ENCODE measurements at places on chromosomes 3 and 15.

- no peak for DNase-seq
Observed at GRCh38 chr3:138065949-138066348, 49.5 kb downstream of the DZIP1L start.

DNA sequence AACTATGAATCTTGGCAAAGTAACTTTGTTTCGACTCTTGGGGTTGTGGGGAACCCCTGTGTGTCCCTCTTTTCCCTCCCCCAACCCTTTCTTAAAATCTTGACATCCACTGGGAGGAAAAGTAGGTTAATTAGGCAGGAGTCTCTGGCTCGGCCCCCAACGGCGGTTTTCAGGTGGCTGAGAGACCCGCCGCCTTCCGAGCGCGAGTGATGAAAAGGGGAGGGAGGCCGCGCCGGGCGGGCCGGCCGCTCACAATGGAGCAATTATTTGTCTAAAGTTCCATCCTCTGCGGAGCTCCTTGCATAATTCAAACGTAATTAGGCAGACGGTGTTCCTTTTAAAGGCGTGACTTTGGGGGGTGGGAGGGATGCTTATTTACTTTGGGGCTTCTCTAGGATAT, 51.7 kb downstream of the ZIC4 start:
- DNase-seq = no peak

DNA sequence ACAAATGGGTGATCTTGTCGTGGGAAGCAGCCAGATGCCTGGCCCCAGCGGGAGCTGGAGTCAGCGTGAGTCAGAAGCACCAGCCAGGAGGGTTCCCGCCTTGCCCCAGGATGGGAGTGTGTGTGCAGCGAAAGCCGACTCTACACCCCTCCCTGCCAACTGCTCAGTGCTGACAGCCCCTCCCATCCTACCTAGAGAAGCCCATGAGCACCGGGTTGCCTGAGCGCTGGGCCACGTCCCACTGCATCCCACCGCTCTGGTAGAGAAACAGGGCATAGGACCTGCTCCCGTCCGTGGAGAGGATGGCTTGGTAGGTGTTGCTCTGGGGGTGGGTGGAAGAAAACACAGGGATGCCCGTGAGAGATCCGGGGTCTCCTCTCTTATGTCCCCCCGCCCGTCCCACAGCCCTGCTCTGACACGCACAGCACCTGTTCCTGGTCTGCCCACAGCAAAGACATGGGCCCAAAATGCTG, 42.9 kb downstream of the MUC4 start:
- no peak for DNase-seq

GRCh38 chr3:13543253-13543652, 5.7 kb upstream of the FBLN2 start:
- no peak for DNase-seq

GRCh38 chr15:68812069-68812468, 8.6 kb downstream of the ANP32A start:
- DNase-seq = no peak

- no peak for DNase-seq
Observed at GRCh38 chr15:47394286-47394809, 323.0 kb upstream of the SEMA6D start.

DNA sequence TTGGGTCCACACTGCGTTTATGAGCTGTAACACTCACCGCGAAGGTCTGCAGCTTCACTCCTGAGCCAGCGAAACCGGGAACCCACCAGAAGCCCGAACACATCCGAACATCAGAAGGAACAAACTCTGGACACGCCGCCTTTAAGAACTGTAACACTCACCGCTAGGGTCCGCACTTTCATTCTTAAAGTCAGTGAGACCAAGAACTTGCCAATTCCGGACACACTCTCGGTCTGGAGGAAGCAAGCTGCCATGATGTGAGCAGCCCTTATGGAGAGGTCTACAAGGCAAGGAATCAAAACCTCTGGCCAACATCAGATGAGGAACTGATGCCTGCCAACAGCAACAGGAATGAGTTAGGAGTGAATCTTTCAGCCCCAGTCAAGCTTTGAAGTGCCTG, 62.9 kb downstream of the SLC28A2 start:
- no peak for DNase-seq

DNA sequence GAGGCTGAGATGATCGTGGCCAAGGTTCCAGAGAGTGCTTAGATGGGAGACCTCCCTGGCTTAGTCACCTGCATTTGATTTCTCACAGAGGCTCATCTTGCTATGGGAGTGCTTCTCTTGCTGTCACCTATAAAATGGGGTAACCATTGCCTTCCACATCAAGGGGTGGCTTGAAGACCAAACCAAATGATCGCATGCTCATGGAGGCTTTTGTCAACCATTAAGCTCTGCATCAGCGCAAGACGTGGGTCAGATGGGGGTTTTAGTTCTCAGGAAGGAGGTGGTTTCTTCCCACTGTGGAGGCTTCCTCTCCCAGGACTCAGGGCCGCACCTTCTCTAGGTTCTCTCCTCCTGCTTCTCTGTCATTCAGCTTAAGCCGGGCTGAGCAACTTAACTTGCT, 27.4 kb upstream of the NOX5 start:
- no peak for DNase-seq

GRCh38 chr3:132189601-132190000, 127.6 kb upstream of the ACP3 start:
- no peak for DNase-seq

DNA sequence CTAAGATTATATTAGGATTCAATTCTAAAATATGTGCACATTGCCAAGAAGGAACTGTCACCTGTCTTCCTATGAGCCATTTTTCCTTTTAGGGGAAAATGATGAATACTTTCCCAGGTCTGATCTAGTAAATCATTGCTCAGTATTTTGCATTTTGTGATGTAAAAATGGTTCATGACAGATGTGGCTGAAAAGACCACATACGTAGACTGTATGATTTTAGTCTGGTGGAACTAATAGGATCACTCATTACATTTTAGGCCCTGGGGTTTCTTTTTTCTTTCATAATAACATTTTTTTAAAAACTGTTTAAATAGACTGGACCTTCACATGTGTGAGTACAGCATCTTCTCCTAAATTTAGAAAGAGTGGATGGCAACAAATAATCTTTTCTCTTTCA, 201.7 kb upstream of the MLF1 start:
- DNase-seq = no peak

GRCh38 chr3:32381922-32382321, 9.7 kb upstream of the CMTM7 start:
- no peak for DNase-seq

DNA sequence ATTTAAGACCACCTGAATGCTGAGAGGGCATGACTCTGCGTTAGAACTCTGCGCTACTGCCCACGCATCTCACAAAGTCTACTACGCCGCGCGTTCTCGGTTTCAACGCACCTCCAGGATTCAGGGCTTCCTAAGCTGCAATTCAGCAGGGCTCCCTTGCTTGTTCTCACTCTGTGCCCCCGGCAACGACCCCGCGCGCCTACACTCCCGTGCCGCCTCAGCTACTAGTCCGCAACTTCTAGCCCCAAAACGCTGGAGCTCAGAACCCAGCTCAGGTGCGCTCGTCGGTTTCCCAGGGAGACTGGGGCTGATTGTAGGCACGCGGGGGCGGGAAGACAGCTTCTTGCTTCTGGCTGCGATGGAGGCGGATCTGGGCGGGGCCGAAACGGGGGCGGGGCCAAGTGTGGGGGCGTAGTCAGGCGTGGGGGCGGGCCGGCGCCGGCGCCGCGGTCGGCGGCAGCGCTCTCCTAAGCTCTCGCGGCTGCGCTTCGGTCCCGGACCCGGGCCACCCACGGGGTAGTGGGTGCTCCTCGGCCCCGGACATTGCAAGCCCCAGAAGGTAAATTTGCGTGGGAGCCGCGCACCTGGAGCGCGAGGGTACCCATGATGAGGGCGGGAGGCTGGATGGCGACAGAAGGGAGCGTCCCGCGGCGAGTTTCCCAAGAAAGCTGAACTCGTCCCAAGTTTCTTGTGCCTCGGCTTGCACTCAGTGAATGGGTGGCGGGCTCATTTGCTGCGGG, at the start of gene ARHGEF26:
TSS of gene ARHGEF26 (plus strand) at position 430 of the 740 bp plus-strand sequence. CDS start 603 bp downstream, outside the sequence.
- DNase-seq = peak; percentile 43

DNA sequence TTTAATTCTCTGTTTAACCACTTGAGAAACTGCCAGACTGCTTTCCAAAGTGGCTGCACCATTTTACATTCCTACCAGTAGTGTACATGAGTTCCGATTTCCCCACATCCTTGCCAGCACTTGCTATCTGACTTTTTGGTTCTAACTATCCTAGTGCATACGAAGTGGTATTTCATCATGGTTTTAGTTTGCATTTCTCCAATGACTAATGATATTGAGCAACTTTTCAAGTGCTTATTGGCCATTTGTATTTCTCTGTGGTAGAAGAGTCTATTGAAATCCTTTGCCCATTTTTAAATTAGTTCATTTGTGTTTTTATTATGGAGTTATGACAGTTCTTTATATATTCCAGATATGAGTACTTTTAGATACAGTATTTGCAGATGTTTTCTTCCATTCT, 247.8 kb downstream of the GABRB3 start:
- no peak for DNase-seq

GRCh38 chr3:134694466-134694865, 43.6 kb upstream of the KY start:
- DNase-seq = no peak

- no peak for DNase-seq
Observed at GRCh38 chr3:151227266-151227806, 24.3 kb upstream of the GPR171 start.

DNA sequence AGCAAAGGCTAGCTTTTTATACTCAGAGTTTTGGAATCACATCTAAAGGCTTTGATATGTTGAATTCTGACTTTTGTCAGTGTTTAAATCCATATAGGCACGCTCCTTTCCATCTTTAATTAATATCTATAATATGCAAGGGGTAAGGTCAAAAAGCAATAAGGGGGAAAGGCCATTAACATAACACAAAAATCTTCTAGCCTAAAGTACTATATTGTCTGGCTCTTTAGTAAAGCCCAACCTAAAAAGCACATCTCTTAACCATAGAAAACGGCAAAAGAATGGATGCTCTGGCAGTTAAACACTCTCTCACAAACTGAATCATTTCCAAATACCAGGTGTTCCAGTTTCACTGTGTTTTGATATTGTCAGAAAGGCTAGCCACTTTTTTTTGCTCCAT, 76.4 kb downstream of the EFL1 start:
- DNase-seq = no peak

DNA sequence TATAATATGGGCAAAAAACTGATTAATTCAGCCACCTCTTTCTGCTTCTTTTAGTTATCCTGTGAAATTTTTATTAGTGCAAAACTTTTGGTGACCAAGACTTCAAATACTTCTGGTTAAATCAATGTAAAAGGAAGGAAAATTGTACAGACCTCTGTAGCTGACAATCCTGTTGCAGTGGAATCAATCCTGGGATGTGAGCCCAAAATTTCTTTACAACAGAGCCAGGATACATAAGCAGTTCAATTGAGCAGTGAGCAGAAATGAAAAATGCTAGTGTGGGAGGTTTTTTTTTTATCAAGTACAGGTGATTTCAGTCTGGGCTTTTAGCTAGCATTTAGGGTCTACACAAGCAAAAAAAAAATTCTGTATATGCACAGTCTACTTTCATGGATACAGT, 398.0 kb downstream of the OTOL1 start:
- no peak for DNase-seq

GRCh38 chr3:189449084-189449483, 182.1 kb upstream of the TP63 start:
- DNase-seq = no peak

DNA sequence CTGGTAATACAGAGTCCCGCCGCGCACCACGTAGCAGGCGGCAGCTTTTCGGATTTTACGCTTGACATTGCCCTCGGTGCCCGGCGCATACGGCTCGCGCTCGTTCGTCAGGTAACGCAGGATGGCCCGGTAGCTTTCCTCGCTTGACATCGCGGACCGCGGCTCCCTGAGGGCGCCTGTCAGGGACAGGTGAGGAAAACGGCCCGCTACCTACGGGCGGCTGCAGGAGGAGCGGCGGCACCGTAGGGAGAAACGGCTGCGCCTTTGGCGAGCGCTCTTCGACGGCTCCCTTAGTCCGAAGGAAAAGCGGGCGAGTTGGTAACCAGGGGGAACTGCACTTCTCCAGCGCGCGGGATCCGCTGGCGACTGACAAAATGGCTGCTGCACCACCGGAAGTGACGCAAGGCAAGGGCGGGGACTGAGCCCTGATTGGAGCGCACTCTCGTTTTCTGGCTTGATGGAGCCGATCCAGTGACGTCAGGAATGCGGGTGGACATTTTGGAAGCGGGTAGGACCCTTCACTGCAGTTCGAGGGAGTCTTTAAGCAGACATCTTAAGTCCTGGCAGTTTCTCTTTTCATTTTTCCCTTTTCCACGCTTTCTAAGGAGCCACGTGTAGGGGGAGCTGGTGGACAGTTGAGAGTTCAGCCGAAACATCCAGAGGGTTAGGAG, at the start of gene ZBTB11:
TSS of gene ZBTB11 (minus strand) at position 368 of the 671 bp plus-strand sequence. CDS start at position 150, 218 bp downstream.
- peak; percentile 100 for DNase-seq

- no peak for DNase-seq
Observed at GRCh38 chr3:53795176-53795575, 51.0 kb downstream of the CHDH start.

GRCh38 chr3:195104340-195104739, 166.6 kb downstream of the XXYLT1 start:
- no peak for DNase-seq

DNA sequence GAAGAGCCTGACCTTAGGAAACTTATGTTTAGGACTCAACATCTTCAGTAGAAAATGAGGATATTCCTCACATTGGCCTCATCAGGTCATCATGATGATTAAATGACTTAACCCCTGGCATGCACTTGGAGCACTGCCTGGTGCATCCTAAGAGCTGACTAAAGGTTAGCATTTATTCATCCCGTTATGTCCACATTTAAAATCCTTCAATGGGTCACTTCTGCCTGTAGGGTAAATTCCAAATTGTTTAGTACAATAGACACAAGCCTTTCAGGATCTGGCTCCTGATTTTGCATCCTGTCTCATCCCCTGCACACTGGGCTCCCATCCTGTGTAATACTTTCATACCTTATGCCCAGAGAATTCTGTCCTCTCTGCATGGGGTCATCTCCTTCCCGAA, 195.2 kb upstream of the MCTP2 start:
- DNase-seq = no peak

DNA sequence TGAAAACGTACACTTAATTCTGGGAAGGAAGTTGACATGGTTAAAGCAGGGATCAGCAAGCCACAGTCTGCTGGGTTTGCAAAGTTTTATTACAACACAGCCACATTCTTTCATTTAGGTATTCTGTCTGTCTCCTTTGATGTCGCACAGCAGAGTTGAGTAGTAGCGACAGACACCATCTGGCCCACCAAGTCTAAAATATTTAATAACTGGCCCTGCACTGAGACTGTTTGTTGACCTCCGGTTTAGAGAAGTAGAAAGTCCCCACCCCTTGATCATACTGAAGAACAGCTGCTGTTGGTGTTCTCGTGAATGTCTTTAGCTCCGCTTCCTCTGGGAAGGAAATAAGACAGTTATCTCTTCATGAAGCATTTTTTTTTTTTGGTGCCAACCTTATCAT, 66.2 kb downstream of the MCTP2 start:
- DNase-seq = no peak

DNA sequence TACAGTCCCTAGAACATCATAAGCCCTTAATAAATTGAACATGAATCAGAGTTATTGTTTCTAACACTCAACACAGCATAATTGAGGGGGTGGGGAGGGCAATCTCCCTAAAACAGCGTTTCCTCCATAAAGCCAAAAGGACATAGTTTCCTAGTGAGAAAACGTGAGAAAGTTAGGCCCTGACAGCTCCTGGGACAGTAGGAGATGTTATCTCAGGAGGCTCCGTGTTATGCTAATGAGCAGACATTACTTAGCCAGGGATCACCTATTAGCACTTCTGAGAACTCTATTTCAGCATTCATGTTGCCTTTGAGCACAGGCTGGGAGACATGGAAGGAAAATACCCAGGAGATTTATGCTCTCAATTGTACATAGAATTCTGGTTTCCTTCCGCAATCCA, 229.1 kb upstream of the ADAMTS9 start:
- no peak for DNase-seq

Data from stimulated activated CD4-positive, alpha-beta T cell treated with anti-CD3 and anti-CD28 coated beads, Interleukin-1b, Interleukin-23, amount 100 ng/mL, for 24 hours (primary cell).